H54 (cell line): ENCODE measurements at places on chromosomes 2 and 18.

DNA sequence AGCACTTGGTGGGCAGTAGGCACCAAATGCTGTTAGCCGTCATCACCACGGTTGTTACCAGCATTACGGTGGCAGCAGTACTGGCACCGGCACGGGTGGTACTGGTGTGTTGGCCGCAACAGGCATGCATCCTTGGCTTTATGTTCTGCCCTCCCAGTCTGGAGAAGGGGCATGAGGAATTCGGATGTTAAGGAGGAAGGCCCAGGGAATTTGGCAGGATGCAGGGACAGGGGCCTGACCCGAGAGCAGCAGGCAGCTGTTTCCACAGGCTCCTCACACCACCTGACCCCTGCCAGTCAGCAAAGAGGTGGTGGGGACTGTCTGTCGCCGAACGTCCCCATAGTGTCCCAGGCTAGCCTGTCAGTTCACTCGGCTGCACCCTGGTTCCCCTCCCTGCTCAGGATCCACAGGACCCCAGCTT lies 79.0 kb downstream of the EDAR start:
- no peak for DNase-seq

DNA sequence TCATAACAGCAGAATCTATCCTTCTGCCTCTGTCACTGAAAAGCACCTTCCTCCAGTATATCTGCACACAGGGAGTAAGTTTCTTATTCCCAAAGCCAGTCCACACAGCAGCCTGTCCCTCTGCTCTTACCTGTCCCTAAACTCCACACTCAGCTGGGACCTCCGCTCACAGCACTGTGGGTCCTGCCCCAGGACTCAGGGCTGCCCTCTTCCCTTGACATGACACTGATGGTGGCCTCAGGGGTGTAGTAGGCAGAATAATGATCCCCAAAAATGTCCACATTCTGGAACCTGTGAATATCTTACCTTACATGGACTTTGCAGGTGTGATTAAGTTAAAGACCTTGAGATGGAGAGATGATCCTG lies 39.7 kb upstream of the EML4 start:
- DNase-seq: no peak

DNA sequence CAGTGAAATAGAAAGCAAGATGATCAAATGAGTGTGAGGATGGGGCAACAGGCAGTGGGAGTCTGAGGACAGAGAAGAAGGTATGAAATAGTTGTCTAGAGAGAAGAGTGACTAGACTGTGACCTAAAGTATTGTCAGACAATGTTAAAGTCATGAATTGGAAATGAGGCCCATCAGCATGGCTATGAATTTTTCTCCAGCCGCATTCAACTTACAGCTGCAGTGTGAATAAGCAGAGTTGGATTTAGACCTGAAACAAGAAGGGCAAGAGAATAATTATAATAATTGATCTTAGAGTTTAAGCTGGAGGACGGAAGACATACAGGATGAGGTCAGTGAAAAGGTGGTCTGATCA lies 4.2 kb upstream of the TSPYL6 start:
- DNase-seq: no peak

GRCh38 chr2:42979416-42979869 lies 187.1 kb upstream of the HAAO start:
- no peak for DNase-seq

DNA sequence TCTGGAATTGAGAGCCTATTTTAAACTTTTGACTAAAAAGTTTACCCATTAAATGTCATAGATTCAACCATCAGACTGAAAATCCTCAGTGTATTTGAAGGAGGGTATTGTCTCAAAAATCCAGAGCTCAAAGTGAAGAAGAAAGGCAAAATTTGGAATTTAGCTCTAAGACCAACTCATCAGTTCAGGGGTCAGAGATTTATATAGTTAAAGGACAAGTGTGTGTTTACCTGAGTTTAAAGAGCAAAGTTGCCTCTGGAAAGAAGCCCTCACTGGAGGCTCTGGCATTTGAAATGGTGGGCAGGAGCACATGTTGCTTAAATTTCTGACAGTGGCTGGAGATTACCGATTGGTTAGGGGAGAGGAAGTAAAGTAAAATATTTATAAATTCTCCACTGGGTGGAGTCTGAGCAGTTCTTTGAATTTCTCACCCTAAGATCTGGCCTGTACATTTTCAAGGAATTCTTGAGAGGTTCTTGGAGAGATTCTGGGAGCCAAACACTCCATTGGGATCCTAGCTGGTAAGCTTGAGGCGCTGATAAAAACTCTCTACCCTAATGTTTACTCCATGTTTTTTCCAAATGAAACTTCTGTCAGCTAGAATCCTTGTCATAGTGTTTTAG lies at the start of gene KYNU:
TSS of gene KYNU (plus strand) at position 449 of the 623 bp plus-strand sequence. CDS start 7,704 bp downstream, outside the sequence.
- no peak for DNase-seq

- no peak for DNase-seq
These were observed 3.6 kb downstream of the LIMS2 start for GRCh38 chr2:127671557-127672302.

DNA sequence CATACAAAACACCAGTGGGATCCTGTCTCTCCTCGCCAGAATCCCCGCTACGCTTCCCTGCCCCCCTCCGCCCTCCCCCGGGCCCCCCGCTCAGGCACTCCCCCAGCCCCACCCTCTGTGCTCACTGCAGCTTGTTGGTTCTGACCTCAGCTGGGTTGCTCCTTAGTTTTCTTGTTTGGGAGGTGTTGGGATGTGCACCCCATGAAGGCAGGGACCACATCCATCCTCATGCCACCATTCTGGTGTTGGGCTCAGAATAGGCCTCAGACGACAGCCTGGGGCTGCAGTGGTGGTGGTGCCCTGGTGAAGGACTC lies 4.6 kb downstream of the SNED1 start:
- no peak for DNase-seq
